ENCODE measurements at places on chromosomes 16 and 17. TPM values are rescaled to one million over a fixed set of nuclear protein-coding genes. Genes with fewer than 3 reads are reported as not detected.

The TP53TG3E gene
- total RNA-seq: not detected

The ASPHD1 gene
- total RNA-seq: 1.2 TPM

The TRIM65 gene
- total RNA-seq: 20.6 TPM

The KRT36 gene
- not detected for total RNA-seq

The SGSM2 gene
- total RNA-seq: 41.0 TPM

The CYB5B gene
- 32.2 TPM for total RNA-seq

The SYCE1L gene
- total RNA-seq: 2.2 TPM

The KRTAP9-8 gene
- total RNA-seq: not detected

Data from transverse colon (tissue), 4 donors.